ENCODE measurements at places on chromosomes 7 and 10.
A peak's percentile ranks its signal among the peaks of the same experiment; 100 is the strongest.

GRCh38 chr10:111211706-111212105 lies 134.9 kb downstream of the ADRA2A start:
- ATAC-seq = no peak

- ATAC-seq = no peak
Measured at GRCh38 chr10:8171008-8171407, 116.5 kb downstream of the GATA3 start.

DNA sequence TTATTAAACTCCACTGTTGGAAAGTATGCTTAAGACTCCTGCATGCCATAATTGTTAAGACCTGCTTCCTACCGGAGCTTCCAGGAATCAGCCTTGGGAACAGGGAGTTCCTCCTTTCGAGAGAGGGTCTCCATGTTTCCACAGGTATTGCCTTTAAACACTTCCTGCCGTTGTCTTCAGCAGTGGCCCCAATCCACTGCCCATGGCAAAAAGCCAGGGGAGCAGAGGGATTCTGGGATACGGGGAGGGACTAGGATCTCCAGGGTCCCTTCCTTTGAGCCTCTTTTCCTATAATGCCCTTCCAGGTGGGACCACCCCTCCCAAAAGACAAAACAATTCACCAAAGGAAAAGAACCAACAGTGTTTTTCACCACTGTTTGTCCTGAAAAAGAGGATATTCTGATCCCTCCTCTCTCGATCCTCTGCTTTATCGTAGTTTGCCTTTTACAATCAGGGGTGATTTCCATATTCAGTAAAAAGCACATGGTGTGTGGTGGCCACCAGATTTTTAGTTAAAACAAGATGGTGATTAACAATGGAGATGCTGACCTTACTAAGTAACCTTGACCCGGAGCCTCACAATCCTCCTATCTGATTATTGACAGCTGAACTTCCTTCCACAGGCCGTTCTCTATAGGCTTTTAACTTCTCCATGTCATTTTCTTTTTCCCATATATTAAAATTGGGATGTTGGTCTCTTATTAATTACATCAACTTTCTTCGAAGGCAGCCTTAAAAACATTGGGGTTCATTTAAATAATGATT lies 36.0 kb downstream of the LRRC72 start:
- ATAC-seq = no peak

- ATAC-seq = peak; percentile 13
Measured at GRCh38 chr10:110413049-110413783, 84.5 kb upstream of the DUSP5 start.

DNA sequence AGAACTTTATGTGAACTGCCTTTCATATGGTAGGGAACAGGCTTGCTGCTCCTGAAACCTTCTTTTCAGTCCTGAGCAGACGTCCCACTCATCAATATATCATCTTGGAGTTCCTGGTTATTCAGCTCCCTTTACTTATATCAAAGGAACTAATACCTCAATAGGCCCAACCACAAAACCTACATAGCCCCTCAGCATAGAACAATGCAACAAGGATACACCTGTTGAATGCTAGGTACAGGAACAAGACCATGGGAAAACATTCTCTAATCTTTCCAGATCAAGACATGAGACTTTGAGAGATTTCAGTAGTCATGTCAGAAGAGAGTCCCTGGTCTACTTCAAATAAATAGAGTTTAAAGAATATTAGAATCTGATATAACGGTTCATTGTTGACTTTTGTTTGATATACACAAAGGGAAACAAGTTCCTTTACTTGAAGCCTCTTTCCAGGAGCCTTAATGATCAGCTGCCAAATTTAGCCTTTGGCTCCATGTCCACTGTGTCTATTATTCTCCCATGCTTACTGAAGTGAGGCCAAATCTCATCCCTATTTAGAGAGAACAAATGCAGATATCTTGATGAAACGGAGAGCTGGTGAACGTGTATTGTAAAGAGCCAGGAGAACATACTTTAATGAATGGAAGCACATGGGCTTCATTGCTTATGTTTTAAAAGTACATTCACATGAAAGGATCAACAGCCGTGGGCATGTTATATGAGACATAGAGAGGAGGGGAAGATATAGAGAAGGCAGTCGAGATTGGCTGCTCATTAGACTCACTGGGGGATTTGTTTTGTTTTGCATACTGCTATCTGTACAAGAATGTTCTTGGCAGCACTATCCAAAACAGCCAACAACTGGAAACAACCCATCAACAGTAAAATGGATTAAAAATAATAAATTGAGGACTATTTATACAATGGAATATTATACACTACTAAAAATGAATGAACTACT lies 9.5 kb downstream of the RHOBTB1 start:
- ATAC-seq = no peak

- no peak for ATAC-seq
Measured at GRCh38 chr7:106104721-106105260, 7.3 kb downstream of the SYPL1 start.

DNA sequence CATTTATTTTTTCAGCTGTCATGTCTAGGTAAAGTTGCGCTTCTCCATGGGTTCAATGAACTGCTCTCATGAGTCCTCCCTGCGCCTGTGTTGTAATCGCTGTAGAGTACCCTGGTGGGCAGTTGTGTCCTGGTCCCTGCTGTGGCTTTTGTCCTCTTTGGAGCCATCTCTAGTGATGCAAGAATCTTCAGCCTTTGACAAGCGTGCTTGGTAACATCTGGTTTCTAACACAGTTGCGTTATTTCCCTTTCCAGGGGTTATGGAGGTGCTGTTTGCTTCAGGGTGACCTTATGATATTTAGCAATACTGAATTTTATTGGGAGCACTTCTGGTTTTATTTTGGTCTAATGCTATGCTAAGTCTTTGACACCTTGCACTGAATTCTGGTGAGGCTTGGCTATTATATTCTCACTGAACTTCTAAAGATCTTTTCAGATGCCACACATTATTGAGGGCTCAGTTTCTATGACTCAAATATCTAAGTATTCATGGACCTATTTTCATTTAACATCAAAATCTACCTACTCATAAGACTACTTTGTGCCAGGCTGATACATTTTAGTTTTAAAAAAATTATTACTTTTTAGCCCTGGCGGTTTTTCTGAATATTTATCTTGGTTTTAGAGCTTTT lies 88.6 kb downstream of the FANK1 start:
- no peak for ATAC-seq
